NCI-H510A treated with DMSO at 0.1 percent for 48 hours (cell line): ENCODE measurements at places on chromosomes 2 and 18.

- DNase-seq = no peak
Measured at GRCh38 chr2:8643996-8644356, 37.9 kb upstream of the ID2 start.

DNA sequence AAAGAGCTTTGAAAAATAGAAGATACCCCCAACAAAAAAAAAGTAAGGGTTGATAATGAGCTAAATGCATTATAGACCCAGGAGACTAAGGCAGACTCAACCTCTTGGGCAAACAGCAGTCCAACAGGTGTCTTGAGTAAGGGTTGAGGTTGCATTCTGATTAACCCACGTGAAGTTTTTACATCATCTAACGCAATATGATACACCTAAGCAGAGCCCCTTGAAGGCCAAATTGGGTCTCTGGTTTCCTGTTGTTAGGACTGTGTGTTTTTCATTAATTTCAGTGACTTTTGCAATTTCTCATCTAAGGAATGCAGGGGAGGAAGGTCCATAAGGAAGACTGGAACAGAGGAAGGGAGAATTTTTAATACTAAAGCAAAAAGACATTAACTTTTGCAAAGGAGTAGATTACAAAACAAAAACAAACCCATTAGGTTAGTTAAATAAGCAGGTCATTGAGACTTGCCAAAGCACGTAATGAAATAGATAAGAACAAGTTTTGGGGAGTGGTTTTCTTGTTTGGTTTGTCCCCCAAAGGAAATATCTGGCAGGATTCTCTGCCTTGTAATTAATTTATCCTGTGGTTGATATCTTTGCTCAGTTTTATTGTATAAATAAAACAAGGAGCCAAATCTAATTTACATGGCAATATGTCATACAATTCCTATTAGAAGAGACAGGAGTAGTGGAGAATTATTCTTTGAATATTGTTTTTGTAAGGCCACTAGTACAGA is 244.3 kb downstream of the ETAA1 start:
- DNase-seq = no peak

DNA sequence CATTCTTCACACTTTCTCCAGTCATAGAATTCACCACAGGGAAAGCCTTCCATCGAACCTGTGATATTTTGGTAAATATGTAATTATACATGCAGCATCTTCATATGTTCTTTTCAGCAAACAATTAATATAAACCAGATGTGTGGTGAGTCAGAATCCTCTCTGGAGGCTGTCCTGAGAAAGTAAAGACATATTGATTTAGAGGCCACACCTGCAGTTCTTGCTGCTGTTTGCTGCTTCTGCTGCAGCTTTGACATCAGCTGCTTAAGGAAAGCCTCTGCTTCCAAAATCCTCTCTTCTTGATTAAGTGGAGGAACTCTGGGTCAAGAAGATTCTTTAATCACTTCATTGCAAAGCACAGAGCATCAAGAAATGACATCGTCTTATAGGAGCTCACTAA is 568.8 kb upstream of the ZEB2 start:
- no peak for DNase-seq

DNA sequence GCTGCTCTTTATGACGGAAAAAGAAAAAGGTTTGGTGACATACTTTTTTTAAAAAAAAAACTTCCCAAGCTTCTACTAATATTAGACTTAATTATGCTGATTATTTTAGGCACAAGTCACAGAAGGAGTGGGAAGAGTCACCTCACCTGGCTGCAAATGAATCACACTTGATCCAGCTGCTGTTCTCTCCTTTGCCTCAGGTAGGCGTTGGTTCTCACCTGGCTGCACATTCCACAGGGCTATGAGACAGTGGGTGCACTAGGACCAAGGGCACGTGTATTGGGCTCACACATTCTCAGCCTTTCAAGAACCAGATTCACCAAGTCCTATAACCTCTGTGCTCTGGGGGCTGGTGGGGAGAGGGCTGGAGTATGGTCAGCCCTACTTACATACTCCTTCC is 93.3 kb downstream of the TGFA start:
- DNase-seq = no peak

GRCh38 chr18:63162271-63163014 is 157.1 kb downstream of the BCL2 start:
- no peak for DNase-seq

GRCh38 chr18:58132595-58133261 is 88.7 kb downstream of the NEDD4L start:
- no peak for DNase-seq

DNA sequence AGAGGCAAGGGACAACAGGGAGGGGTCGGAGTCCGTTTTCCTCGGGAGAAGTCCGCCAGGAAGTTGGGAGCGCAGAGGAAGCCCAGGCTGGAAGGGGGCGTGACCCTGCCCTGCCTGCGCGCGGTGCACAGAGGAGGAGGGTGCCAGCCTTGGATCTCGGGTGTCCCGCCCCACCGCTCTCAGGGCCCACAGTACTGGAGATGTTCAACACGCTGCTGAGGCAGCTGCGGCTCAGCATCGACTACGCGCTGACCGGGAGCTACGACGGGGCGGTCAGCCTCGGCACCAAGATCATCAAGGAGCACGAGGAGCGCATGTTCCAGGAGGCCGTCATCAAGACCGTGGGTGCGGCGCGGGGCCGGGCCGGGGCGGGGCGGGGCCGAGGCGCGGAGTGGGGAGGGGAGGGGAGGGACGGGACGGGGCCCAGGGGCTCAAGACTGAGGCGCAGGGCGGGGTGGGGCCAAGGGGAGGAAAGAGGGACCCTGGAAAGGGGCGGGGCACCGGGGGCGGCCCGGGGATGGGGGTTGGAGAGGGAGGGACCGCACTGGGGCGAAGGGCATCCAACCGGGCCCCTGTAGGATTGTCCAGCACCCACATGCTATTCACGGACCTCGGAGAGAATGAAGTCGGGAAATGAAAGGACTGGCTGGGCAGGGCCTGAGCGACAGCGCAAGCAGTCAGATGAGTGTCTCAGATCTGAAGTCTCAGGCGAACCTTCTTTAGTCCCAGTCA is 36.6 kb downstream of the POMC start:
- no peak for DNase-seq
